ENCODE measurements at places on chromosomes 13 and 19.

- no peak for DNase-seq
Measured at GRCh38 chr19:51503286-51503817, 1.8 kb upstream of the SIGLEC12 start.

DNA sequence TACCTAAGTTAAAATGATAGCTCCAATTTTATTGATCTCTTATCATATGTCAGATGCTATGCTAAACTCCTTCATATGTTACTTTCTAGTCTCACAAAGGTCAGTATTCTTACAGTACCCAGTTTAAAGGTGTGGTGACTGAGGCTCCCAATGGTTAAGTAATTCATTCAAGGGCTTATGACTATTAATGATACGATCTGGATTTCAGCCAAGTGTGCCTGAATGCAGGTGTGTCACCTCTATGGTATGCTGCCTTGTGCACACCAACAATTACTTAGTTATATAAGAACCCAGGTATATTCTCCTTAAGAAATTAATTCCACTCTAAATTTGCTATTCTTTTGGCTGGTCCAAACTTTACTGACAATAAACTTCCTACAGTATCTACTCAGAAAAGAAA is 84.6 kb upstream of the TRPC4 start:
- DNase-seq: no peak

DNA sequence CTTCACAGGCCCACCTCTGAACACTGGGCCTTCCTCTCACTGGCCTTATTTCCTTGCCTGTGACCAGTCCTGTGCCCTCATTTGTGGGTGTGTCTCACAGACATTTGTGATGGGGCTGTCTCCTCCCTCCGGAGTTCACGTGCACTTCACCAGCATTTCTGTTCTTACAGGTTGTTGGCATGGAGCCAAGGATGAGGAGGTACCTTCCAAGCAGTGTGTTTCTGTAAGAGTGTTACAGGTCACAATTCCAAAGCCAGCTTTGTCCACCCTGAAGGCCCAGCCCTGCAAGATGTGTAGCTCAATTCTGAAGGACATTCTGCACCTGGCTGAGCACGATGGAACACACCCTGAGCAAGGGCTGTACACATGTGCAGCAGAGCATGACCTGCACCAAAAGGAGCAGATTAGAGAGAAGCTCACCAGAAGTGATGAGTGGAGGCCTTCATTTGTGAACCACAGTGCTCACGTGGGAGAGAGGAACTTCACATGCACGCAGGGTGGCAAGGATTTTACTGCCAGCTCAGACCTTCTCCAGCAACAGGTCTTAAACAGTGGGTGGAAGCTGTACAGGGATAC is 8.1 kb downstream of the ZNF749 start:
- DNase-seq: no peak

DNA sequence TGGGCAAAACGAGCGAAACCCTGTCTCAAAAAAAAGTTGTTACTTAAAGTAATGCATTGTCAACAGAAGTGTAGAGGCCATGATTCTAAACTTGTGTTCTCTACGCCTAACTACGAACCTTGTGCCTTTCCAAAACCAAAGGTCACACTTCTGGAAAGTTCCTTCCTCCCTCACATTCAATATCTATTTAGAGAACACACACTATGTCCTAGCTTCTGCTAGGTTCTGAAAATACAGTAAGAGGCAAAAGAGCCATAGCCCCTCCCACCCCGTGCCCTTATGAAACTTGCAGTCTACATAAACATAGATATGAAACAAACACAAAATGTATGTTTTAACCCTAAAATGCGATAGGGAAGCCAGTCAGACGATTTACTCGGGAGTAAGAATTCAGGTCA is 36.4 kb downstream of the RNF6 start:
- DNase-seq: no peak
